Effector CD8-positive, alpha-beta T cell (primary cell): ENCODE measurements at places on chromosomes 4 and X.

- DNase-seq: no peak
These were observed 5.8 kb downstream of the ANOS1 start for GRCh38 chrX:8726031-8726652.

DNA sequence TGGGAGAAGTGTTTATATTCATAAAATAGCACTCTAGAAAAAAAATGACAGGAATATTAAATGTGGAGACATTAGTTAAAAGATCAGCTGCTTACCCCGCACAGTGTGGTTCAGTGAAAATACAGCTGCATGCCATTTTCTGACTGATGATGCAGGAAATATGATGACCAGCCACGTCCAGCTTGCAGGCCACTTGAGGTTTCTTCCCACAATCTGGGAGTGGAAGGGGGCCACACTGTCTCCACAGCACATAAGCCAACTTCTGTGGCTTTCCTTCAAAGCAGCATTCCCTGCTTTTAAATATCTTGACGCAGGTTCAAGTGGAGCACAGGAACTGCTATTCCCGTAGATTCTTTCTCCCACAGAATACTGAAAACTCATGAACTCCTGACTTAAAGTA lies 173.4 kb upstream of the GALNT7 start:
- no peak for DNase-seq

DNA sequence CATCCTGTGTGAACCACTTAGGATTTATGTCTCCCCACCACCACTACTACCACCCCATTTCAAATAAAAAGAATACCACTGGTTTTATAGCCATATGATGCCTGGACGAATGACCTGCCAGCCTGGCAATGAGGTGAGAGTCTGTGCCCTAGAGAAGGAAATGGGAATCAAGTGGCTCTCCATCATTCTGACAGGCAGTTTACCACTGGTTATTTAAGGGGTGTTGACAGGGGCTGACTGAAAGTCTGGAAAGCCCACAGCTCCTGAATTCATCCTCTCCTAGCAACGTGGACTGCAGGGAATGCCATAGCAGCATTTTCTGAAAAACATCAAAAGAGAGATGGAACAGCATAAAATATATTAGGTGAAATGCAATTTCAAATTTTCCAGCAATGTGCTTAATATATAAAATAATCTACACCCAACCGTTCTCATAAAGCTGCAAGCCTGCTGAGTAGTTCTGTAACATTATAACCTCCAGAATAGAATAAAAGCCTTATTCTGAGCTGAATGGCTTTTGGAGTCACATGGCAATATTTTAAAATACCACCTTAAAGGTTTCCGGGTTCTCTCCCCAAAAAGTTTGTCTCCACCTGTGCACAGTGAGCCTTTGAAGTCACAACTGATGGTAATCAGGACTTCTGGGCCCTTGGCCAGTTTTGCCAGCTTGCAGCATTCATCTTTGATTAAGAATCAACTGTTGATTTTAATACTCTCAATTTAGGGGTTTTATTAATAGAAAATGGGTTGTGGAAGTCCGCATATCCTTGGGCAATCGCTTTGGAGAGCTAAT lies 121.5 kb downstream of the DCTD start:
- no peak for DNase-seq

DNA sequence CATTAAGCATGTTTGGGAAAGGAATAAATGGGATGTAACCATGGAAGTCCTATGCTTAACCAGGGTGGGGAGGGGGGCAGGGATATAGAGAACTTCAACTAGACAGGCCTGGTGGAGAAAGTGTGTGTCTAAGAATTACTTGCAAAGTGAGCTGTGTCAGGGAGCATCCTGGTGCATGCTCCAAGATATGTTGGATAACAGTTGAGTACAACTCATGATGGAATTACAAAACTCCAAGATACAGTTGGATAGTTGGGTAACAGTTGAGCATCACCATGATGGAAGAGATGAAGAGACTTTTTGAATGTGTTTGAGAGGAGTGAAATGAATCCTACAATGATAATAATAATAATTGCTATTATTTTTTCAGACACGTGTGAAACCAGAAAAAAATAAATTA lies 26.1 kb upstream of the ACSL1 start:
- DNase-seq: no peak

DNA sequence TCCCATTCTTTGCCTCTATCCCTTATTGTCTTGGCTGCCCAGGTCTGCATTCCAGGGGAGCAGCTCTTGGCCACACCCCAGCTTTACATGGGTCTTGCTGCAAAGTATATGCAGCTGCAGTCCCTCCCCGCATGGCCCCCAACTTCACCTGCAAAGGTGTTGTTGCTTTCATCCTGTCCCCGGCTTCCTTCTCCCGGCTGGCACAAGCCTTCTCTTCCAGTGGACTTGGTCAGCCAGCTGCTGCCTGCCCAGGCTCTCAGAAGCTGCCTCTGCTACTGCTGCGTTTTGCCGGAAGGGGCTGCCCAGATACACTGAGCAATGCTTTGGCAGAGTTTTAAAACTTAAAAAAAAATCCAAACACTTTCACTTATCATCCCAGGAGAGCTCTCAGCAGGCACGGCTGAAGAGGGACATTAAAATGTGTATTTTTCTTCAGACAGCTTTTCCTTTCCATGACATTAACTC lies 121.2 kb upstream of the PDLIM3 start:
- DNase-seq: no peak

- no peak for DNase-seq
These were observed 830.8 kb downstream of the ADGRL3 start for GRCh38 chr4:62030958-62031357.

GRCh38 chrX:131445955-131446354 lies 97.9 kb upstream of the OR13H1 start:
- no peak for DNase-seq

DNA sequence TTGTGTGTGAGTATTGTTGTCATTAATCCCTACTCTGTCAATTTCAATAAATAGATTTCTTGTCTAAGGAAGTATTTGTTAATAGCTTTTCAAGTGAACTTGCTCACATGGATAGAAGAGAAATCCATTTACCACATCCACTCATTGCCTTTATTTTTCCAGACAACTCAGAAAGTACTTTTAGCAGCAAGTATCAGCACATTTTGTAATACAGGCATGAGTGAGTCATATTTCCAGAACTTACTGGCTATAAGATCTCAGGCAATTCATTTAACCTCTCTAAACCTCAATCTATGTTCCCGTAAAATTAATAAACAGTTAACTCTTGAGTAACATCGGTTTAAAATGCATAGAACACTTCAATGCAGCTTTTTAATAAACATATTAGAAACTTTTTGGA lies 317.9 kb upstream of the PCDH7 start:
- no peak for DNase-seq

- DNase-seq: no peak
These were observed 383.6 kb downstream of the BMPR1B start for GRCh38 chr4:95141361-95141760.

DNA sequence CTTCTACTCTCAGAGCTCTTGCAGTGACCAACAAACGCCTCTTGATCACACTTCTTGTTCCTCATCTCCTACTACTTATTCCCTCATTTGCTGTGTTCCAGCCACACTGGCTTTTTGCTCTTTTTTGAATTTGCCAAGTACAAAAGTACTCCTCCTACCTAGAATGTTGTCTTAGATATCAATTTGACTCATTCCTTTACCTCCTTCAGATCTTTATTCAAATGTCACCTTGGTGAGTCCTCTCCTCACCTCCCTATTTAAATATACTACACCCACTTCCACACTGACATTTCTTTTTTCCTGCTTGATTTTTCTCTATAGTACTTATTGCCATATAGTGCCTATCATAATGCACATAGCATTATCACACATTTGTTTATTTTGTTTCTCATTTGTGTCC lies 6.2 kb upstream of the DCAF4L1 start:
- no peak for DNase-seq

- DNase-seq: no peak
These were observed 19.5 kb downstream of the CNGA2 start for GRCh38 chrX:151754047-151754429.

GRCh38 chr4:93834249-93835066 lies 5.9 kb downstream of the ATOH1 start:
- no peak for DNase-seq

DNA sequence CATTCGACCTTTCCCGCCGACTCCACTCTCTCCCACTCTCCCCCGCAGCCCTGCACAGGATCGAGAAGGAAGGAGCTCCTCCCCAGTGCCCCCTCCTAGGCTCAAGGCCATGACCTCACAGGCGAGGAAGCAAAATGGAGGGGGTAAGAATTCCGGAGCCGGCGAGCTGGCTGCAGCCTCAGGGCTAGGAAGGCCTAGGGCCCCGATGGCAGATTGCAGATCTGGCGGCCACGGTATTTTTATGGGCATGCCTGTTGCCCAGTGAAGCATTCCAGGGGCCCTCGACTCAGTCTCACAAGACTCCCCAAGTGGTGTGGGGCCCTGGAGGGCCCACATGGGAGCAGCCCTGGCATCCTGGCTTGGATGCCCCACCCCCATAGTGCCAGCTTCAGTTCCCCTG lies 942 bp upstream of the L1CAM start:
- DNase-seq: no peak

DNA sequence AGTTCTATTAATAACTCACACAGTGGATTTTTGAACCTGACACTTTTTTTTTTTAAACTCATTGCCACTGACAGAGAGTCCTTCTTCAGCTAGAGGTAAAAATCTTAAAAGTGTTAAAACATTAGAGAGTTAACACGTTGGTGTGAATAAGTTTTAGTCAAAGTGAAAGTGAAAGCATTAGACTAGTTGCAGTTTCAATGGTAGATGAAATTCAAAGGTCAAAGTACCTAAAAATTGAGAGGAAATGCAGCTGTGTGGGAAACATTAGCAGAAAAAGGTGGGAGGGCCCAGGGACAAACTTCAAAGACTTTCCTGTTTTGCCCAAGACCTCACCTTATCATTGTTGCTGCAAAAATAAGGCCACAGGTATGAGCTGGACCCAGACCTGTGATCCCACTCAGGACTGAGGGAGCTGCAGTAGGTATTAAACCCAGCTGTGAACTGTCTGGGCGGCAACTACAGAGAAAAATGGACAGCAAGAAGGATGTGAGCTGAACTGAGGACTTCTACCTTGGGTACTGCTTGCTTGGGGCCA lies 17.6 kb upstream of the GABRA4 start:
- no peak for DNase-seq

DNA sequence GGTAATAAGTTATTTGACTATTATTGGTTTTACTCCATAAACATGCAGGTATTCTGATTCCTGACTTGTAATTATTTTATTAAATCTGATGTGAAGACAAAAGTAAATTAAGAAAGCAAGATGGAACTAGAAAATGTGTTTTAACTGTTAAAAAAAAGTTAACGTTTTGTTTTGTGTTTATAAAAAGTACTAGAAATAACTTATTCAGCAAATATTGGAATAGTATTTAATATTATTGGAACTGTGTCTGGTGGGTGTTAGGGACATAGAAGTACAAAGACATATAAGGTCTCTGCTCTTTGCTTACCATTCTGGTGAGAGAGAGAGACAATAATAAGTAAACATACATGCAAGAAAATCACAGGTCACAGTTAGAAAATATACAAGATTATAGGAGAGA lies 15.7 kb downstream of the TIFA start:
- DNase-seq: no peak

GRCh38 chrX:22634751-22635150 lies 362.0 kb downstream of the CBLL2 start:
- DNase-seq: no peak

- no peak for DNase-seq
These were observed 54.3 kb downstream of the SLIT2 start for GRCh38 chr4:20305976-20306375.

GRCh38 chrX:7147413-7147977 lies at the start of gene STS:
Gene STS, plus strand, starts transcription at chrX:7147712. Its CDS starts 105,488 bp downstream, at chrX:7253200.
- DNase-seq: peak; percentile 14

DNA sequence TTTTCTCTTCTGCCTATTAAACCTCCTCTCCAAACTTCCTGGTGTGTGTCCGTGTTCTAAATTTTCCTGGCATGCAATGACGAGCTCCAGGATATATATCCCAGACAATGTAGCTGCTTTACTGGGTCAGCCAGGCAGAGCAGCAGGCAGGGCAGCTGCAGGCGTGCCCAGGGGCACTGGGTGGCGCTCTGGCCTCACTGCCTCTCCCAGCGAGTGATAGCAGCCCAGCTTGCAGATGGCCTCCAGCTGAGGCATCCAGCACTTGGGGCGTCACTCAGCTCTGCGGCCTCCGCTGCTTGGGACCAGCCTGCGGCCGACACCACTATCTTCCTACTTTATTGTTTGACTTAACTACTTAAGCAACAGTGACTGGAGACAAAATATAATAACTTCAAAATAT lies 23.0 kb upstream of the UBA6 start:
- DNase-seq: no peak

DNA sequence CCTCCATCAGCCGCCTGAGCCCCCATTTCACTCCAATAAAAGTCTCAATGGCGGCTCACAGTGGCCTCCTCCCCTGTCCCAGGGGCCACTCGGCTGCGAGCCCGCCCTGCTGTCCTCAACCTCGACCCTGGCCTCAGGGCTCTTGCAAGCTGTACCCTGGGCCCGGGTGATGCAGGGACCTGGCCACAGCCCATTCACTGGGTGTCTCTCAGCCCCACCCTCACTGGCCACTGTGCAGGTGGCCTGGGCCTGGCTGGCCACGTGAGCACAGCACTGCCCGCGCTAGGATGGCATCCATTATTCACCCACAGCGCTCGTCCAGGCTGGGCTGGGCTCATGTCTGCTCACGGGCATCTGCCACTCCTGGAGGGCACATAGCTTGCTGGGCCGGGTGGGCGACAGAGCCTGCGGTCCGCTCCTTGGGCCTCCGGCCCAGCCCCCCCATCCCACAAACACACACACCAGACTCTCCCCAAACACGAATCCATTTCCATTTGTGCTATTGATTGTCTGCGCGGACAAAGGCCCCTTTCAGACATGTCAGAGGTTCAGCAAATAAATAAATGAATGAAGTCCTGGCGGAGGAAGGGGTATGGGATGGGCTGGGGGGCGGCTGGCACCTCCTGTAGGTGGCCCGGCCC lies 16.5 kb upstream of the FGFR3 start:
- DNase-seq: no peak

GRCh38 chrX:70405003-70405402 lies 18.1 kb upstream of the GDPD2 start:
- no peak for DNase-seq

DNA sequence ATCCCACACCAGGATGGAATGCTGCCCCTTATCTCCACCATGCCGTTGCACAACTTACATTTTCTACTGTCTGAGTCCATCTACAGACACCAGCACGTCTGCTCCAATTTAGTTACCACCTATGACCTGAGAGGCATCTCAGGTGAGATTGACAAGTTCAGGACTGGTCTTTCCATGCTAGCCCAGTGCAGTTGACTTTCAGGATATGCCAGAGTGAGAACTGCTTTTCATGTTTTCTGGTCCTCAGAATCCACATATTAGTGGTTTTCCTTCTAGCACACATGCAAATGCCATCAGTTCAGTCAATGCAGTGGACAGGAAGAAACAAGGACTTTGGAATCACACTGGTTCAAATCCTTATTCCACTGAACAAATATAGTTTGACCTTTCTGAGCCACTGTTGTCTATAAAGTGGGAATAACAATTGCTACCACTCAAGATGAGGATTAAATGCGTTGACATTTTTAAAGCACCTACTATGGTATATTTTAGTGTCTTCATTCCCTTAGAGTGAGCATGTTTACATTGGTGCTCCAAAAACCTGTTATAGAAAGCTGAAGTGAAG lies 38.1 kb upstream of the ANXA3 start:
- no peak for DNase-seq

- no peak for DNase-seq
These were observed 32.0 kb downstream of the NAP1L2 start for GRCh38 chrX:73182502-73183114.

GRCh38 chr4:145003675-145004074 lies 94.3 kb downstream of the ANAPC10 start:
- DNase-seq: no peak

- no peak for DNase-seq
These were observed 48.2 kb downstream of the FGFBP1 start for GRCh38 chr4:15890246-15890829.

GRCh38 chr4:93178279-93178678 lies 650.3 kb upstream of the ATOH1 start:
- DNase-seq: no peak
